ENCODE measurements at places on chromosomes 2 and 18.

- DNase-seq = no peak
Measured at GRCh38 chr2:22894761-22895160, 490.2 kb upstream of the KLHL29 start.

- no peak for DNase-seq
Measured at GRCh38 chr18:51076503-51076902, 46.5 kb downstream of the SMAD4 start.

DNA sequence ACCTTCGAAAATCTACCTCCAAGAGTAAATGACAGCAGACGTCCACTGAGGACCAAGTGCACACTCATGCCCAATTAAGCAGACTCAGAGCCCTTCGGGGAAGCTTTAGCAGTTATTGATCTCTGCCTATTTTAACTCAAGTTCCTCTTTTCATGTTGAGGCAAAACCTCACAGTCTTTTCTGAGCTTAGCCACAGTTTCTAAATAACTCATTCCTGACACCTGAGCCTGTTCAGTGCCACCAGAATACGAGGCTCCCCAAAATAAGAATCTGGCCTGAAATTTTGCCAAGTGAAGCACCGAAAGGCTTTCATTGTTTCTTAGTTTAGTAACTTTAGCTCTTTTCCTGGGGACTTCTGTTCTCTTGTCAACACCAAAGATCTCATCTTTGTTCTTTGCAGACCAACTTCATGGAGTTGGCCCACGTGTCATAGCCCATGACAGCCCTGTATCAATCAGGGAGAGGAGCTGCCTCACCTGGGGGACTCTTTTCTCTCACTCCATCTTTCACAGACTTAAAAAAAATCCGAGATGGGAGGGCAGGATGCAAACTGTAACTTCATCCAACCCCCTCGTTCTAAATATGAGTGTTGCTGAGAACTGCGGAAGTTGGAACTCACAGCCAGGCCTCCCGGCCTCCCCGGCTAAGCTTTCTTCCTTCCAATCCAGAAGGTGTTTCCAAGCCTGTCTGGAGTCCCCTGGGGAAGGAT is 22.2 kb downstream of the INPP5D start:
- no peak for DNase-seq

GRCh38 chr18:12474146-12474545 is 66.4 kb downstream of the PRELID3A start:
- DNase-seq = no peak

GRCh38 chr18:45399643-45400042 is 215.6 kb upstream of the SLC14A2 start:
- DNase-seq = no peak

DNA sequence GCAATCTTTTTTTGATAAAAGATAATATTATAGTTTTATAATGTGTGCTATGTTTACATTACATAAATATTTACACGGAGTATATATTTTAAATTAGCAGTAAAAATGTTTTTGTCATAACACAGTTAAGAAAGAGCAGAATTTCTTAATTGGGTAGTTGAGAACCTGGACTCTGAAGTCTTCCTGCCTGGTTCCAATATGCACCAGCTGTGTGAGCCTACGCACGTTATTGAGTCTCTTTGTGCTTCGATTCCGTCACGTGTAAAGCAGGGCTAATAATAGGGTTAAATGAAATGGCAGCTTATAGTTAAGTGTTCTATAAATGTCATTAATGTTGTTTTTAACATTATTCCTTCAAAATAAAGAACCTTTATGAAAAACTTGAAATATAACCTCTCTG is 1.2 kb upstream of the CCDC88A start:
- peak; percentile 7 for DNase-seq

GRCh38 chr2:189020179-189020578 is 46.0 kb downstream of the COL3A1 start:
- no peak for DNase-seq

DNA sequence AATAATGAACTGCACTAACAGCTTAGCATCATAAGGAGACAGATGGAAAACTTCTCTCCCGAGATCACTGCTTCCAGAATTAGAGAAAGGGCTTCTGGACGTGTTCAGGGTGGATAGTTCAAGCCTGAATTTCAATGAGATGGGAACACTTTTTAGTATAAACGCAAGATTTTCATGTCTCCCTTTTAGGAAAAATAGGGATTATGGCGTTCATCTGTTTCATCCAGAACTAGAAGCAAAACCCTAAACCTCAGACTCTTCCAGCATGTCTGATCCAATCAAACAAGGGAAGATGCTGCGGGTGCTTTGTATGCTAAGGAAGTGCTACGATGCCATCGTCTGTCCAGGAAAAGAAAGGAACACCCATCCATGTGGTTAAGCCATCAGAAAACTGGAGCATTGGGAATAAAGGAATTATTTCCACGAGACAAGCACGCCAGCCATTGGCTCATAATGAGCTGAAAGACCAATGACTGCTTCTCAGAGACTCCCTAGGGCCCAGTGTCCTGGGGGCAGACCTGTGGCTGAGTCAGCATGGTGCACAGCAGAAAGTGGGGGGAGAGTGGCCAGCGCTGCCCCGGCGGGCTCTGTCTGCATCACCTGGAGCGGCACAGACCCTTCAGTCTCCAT is 65.9 kb upstream of the AFF3 start:
- DNase-seq = no peak

DNA sequence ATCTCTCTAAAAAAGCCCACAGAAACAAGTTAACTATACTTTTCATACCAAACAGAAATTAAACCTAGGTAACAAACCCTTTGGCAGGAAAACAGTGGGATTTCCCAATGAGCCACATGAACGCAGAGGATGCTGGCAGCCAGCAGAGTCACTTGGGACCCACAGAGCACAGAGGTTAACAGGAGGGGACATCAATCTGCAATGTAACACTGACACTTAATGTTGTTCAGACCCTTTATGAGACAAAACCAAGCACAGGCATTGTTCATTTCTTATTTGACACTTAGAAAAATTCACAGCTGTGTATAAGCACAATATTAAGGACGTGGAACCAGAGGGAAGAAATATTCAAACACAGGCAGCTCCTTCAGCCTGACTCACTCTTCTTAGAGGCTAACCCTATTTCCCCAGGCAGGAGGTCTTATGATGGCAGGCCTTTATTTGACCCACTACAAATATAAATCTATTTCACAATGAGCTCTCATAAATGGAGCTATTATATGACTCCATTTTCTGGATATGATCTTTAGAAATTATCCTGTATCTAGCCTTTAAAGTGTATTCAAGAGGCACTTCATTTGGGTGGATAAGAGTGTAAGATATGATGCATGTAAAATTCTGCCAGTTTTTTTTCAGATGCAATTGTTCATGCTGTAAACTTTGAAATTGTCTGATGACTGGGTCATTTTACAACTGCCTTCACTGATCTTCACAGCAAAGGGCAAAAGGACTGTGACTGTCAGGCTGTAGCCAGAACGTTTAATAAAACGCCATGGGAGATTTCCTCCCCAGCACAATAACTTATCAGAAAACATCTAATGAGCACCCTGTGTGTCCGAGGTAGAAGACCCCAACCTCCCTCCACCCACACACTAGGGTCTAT is 132.8 kb upstream of the SATB2 start:
- no peak for DNase-seq

- DNase-seq = no peak
Measured at GRCh38 chr2:206707164-206707701, 11.0 kb downstream of the DYTN start.

- DNase-seq = no peak
Measured at GRCh38 chr2:1759611-1759930, 15.3 kb upstream of the PXDN start.

GRCh38 chr2:236214376-236214995 is 46.3 kb upstream of the GBX2 start:
- no peak for DNase-seq

GRCh38 chr2:106139238-106139935 is 54.7 kb downstream of the UXS1 start:
- DNase-seq = no peak

DNA sequence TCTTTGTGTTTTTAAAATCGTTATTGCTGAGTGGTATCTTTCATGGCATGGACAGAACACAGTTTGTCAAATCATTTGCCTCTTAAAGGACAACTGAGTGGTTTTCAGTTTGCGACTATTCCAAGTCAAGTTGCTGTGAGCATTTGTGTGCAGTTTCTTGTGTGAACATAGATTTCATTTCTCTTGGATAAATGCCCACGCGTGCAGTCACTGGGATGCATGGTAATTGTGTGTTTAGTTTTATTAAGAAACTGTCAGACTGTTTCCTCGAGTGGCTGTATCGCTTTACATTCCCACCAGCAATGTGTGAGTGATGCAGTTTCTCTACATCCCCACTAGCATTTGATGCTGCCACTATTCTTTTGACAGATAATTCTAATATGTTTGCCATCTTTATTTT is 154.0 kb upstream of the ARL4C start:
- no peak for DNase-seq

GRCh38 chr2:154402213-154402612 is 296.3 kb upstream of the KCNJ3 start:
- no peak for DNase-seq

- DNase-seq = no peak
Measured at GRCh38 chr2:171615069-171615468, 72.2 kb upstream of the DYNC1I2 start.

DNA sequence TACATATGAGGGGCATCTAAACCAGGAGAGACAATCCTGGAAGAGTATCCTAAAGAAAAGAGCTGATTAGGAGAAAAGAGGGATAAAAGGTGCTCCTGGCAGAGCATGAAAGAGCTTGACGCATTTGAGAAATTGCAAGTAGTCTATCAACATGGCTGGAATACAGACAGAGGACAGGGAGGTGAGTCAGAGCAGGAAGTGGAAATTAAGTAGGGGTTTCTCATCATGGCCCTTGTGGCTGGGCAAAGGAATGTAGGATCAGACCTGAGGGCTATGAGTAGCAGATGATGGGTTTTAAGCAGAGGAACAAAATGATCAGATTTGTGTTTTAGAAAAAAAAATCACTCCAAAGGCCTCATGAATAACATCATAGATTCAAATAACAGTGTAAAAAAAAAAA is 49.2 kb upstream of the UGP2 start:
- DNase-seq = no peak

DNA sequence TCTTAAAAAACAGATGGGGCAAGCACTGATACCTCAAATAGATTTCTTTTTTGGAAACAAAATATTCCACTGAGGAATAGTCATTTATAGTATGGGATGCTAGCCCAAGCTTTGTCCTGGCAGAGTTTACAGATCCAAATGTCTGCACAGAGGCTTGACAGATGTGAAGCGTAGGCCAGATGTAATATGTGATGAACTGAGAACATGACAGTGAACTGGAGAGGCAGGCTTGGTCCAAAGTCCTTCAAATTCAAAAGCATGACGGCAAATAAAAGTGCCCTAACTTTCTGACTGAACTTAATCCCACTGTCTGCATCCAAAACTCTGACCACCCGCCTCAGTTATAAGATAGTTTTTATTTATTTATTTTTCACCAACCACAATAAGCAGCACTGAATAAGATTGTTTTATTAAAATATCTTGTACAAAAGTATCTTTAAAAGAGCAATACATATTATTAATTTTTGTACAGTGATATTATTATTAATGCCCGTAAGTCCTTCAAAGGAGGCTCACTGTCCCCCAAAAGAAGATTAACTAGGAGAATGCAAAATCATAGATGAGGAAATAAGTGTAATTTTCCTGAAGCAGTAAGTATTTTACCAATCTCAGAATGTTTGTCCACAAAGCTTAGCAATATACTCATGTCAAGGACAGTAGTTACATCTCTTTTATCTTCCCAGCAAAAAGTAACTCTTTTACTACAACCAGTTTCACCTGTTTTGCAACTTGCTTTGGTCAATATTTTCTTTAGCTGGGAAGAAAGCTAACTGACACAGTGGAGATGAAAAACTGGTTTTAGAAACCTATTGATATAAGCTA is 10.7 kb upstream of the SPOPL start:
- no peak for DNase-seq

GRCh38 chr18:78934003-78934402 is 45.6 kb upstream of the SALL3 start:
- no peak for DNase-seq

DNA sequence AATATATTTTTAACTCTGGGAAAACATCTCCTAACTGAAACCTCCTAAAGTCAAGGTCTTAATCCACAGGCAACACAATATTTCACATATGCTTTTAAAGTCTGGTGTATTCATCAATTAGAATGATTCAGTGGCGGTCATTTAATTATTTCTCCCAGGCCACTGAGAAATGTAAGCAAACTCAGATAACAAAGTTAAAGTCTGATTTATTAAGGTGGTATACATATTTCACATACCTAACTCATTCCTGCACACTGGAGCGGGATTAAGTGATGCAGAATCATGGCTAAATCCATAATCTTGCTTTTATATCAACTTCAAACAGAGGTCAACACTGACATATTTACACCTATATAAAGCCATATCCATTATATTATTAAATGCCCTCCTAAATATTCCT is 43.7 kb downstream of the FRZB start:
- DNase-seq = no peak

- peak; percentile 51 for DNase-seq
Measured at GRCh38 chr2:201860636-201861066, 54.3 kb downstream of the CDK15 start.

DNA sequence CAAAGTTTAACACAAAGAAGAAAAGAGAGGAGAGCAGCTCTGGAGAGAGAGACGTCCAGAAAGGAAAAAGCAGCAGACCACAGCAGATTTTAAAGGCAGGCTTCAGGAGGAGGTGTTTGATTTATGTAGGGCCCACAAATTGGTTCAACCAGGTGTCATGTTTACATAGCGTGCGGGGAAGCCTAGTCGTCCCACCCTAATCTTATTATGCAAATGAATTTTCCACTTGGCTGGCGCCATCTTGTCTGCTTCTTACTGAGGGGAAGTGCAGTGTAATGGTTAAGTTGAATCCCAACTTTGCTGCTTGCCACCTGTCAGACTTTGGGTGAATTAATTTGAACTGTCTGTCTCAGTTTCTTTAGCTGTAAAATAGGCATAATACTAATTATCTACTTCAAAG is 282.4 kb upstream of the CYRIA start:
- DNase-seq = peak; percentile 51

DNA sequence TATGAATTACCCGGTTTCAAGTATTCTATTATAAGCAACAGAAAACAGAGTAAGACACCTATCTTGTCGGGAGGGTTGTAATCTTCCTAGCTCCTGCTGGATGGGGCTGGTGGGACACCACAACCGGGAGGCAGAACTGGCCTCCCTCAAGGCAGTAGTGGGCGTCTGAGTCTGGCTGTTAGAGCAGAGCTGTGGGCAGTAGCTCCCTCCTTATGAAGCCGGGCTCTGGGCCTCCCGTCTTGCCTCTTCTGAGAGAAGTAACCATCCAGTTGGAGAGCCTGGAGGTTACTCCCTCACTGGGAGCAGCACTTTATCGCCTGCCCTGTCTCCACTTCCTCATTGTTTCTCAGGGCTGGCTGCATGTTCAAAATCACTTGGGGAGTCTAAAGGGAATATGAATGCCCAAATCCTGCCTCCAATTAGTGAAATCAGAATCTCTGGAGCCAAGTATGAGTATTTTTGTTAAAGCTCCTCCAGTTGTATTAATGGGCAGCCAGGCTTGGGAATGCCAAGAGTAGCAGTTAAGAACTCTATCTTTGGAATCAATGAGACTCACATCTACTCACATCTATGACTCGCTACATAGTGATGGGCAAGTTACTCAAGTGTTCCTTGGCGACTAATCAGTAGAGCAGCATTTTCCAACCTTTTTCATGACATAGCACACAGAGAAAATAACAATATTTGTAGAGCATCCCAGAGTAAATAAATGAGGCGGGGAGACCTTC is 27.3 kb upstream of the NRP2 start:
- DNase-seq = no peak
